ENCODE measurements at places on chromosomes 13 and 19. TPM values are rescaled to one million over a fixed set of nuclear protein-coding genes. Genes with fewer than 3 reads are reported as not detected.

The ARHGAP45 gene
- 4.0 TPM for total RNA-seq

The ZNF793 gene
- 0.16 TPM for total RNA-seq

The SYNGR4 gene
- 3.7 TPM for total RNA-seq

The MRPS31 gene
- 12.7 TPM for total RNA-seq

The SLC25A30 gene
- 6.3 TPM for total RNA-seq
